Hypothalamus (tissue), 51 donors: ENCODE measurements at places on chromosomes 2 and 18.

GRCh38 chr18:67337696-67338095 is 178.8 kb downstream of the DSEL start:
- no peak for DNase-seq

GRCh38 chr18:53417003-53417402 is 807.5 kb downstream of the MBD2 start:
- no peak for DNase-seq

DNA sequence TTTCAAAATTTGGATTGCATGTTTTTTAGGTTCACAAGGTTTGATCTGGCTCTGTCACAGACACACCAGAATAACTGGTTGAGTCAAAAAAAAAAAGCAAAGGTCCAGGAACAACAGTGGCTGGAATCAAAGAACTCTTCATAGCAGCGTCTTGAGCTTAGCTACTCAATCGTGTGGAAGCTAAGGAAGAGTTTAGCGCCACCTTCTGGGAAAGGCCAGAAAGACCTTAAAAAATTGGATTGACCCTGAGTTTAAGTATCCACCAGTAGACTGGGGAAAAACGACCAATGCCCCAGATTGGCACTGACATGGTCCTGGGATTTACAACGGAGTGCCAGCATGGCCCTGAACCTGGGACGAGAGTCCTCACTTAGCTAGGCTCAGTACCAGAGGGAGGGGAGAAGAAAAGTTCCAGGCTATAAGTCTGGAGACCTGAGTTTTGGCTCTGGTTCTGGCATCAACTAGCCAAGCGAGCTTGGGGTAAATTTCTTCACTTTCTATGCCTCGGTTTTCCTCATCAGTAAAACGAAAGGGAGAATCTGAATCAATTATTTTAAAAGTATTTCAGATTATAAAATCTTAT is 71.1 kb upstream of the TFCP2L1 start:
- no peak for DNase-seq

- DNase-seq: no peak
Measured at GRCh38 chr2:228102949-228103348, 78.5 kb downstream of the SPHKAP start.

DNA sequence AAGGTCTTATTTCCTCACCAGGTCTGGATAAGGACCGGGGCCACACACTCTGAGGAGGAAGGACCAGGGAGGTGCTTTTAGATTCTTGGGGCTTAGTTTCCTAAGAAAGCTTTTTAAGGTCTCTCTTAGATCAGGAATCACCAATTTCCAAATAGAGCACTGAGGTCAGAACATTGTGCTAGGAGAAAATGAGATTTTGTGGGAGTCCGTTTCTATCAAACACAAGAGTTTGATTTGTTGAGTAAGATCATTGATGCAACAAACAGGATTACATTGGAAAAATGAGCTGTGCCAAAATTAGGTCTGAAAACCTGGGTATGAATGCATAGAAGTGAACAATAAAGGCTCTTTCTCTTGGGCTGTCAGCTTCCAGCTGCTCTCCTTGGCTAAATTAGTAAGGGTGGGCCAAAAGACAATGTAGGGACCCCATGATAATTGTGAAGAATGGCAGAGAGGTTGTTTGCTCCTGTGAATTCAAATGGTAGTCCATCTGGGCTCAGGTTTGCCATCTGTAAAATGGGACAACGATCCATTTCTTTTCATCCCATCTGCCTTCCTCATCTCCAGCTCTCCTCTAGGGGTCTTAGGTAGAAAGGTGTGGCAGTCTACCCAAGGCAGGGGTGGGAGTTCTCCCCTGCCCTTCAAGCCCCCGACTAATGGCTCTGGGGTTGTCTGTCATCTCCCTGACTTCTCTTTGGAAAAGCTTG is 20.0 kb downstream of the IGFBP2 start:
- DNase-seq: no peak

- no peak for DNase-seq
Measured at GRCh38 chr18:59957957-59958356, 58.2 kb downstream of the PMAIP1 start.

DNA sequence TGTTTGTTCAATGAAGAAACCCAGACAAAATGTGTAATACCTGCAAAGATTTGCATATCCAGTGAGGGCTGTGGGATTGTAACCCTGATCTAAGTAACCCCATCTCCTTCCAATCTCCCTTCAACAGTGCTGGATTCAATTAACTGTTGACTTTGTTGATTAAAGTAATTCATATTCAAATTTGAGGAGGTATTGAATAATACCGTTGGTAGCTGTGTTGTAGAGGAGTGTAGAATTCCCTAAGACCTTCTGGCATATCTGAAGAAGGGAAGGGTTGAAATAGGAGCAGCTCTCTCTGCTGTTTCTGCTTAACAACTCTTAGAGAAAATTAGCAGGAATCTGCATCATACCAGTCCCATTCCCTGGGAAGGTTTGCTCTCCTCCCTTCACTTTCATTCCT is 28.2 kb downstream of the MAIP1 start:
- DNase-seq: no peak

DNA sequence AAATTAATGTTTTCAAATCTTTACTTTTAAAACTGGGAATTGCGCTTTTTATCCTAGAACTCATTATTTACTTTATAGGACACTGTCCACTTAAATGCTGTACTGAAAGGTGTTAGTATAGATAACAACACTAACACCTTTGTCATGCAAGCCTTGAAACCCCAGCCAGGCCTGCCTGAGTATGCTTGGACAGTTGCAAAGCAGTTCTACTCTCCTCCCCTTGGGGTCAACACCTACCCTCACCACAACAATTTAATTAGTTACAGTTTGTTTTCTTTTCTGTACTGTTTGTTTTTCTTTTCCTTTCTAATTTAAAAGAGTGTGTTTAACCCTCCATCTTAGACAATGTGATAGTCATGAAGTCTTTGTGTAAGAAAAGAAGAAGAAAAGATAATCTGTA is 18.9 kb upstream of the FAM98A start:
- no peak for DNase-seq

- DNase-seq: no peak
Measured at GRCh38 chr2:236334122-236334876, 70.1 kb upstream of the ASB18 start.

GRCh38 chr2:119810049-119810630 is 50.4 kb downstream of the PTPN4 start:
- no peak for DNase-seq

DNA sequence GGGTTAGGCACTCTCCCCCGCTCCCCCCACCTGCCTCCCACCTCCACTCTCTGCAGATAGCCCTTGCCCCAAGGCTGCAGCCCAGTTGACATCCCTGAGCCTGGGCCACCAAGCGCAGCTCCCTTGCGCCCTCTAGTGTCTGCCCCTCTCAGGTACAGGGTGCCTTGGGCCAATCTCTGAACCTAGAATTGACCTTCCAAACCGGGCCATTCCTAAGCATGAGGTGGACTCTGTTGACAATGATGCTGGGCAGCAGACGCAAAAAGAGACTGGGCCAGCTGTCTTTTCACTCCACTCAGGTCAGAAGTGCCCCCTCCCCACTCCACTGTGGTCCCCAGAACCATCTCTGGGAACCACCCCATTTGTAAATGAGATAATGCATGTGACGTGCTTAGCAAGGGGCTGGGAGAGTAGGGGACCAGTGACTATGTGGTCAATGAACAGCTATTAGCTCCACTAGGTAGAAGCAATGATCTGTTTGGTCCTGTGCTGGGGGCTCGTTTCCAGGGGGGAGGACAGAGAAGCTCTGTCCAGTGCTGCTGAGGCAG is 43.3 kb upstream of the PLB1 start:
- DNase-seq: peak; percentile 1

GRCh38 chr2:239014458-239015217 is 166.8 kb downstream of the TWIST2 start:
- DNase-seq: no peak

GRCh38 chr2:187188783-187189631 is 259.0 kb downstream of the CALCRL start:
- no peak for DNase-seq
